ENCODE measurements at places on chromosomes 4 and X.

- peak; percentile 96 for DNase-seq
These were observed 3.1 kb upstream of the GRPEL1 start for GRCh38 chr4:7070729-7071511.

GRCh38 chrX:73508861-73509260 is 54.1 kb upstream of the CHIC1 start:
- DNase-seq = no peak

- no peak for DNase-seq
These were observed 8.1 kb upstream of the TBC1D25 start for GRCh38 chrX:48531358-48531959.

DNA sequence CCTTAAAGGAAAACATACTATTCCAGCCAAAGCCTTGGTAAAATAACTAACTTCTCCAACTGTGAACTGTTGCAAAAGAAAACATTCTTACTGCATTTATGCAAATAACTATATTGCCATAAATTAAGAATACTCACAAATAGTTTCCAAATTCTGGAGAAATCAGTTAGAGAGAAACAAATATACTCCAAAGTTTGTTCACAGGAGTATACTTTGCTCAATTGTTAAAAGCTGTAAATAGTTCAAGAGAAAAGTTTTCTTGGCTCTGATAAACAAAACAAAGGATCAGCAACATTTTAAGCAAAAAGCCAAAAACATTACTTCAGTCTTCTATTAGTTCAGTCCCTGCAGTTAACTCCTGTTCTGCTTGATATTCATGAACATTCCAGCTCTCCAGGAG is 83.0 kb downstream of the EIF4E start:
- DNase-seq = no peak

GRCh38 chr4:120918788-120919187 is 3.7 kb downstream of the PRDM5 start:
- no peak for DNase-seq
